Mammary epithelial cell (primary cell): ENCODE measurements at places on chromosomes 11 and 22. TPM values are rescaled to one million over a fixed set of nuclear protein-coding genes. Genes with fewer than 3 reads are reported as not detected.

DNA sequence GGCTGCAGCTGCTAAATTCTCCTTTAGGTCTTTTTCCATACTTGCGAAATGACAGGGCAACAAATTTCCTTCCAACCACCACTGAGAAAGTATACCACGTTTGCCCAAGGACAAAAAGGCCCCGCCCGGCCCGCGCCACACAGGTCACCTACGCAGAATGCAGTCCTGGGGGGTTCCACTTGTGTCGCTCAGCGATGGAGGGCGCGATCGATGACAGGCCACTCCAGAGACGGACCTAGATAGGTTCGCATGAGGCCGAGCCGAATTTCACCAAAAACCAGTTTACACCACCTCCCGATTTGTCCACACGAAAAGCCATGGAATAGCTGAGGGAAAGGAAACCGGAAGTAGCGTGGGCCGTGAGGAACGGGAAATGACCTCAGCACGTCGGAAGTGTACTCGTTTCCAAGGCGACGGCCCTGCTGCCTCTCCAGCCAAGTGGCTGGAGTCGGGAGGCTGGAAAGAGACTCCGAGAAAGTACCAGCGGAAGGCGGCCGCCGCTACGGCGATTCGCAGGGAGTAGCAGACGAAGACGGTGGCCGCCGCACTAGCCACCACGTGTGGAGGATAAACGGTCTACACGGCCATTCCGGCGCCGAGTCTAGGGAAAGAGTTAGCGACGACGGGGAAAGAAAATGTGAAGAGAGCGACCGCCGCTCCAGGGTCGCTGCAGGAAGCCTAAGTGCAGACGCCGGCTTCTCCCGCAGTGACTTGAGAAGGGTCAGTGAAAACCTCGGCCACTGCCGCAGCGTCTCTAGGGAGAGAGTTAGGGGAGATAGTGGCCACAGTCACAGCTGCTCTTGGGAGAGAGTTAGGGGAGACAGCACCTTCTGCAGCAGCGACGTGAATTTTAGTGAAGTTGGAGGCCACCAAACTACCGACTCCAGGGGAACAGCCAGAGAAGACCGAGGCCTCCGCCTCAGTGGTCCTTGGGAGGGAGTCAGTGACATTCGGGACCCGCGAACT lies at the start of gene ANKRD42:
Gene ANKRD42 (plus strand): TSS at position 398 of the 966 bp plus-strand sequence. CDS start 959 bp downstream, outside the sequence.
- peak; percentile 94 for DNase-seq

DNA sequence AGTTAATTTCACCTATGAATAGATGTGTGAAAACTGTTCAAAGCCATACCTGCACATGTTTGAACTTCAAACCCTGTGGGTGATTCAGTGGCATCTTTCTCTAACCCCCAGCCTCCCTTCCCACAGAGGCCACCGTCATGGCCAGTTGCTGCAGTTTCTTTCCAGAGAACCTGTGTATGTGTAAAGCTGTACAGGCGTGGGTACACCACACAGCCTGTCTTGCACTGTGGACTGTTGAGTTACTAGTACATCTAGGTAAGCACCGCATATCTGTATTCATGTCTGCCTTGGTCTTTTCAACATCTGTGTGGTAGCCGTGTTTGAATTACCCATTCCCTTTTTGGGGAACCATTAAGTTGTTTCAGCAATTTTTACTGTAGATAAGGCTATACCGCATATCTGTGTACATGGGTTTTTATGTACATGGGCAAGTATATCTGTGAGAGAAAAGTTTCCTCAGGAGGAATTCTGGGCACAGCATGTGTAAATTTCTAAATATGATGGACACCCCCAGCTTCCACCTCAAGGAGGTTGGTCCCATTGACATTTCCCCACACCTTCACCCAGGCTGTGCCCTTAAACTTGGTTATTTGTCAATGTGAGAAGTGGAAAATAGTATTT lies 13.9 kb downstream of the NEAT1 start:
- no peak for DNase-seq

DNA sequence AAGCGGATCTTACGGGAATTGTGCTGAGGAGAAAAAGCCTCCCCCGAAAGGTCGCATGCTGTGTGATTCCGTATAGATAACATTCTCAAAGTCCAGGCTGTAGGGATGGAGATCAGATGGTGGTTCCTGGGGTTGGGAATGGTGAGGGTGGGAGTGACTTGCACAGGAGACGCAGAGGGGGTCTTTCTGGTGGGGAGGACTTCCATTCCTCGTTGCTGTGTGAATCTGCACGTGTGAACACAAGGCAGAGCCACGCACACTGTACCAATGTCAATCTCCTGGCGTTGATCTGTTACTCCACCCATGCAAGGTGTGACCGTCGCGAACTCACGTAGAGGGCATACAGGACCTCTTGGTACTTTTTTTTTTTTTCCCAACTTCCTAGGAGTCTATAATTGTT lies 59.0 kb upstream of the KCNQ1OT1 start:
- no peak for DNase-seq

DNA sequence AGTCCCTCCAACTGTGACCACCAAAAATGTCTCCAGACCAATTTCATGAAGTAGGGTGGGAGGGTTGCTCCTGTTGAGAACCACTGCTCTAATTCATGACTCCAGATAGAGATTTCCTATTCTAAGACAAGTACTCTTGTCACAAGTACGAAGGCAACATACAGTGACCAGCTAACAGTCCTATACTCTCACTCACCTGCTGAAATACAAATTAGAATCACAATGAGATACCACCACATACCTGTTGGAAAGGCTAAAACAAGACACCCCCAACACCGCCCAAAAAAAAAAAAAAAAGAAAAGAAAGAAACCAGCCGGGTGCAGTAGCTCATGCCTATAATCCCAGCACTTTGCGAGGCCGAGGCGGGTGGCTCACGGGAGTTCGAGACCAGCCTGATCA lies 310.5 kb downstream of the SWAP70 start:
- DNase-seq, result no peak

GRCh38 chr11:95231881-95232605 lies 1.0 kb upstream of the SESN3 start:
- peak; percentile 57 for DNase-seq

DNA sequence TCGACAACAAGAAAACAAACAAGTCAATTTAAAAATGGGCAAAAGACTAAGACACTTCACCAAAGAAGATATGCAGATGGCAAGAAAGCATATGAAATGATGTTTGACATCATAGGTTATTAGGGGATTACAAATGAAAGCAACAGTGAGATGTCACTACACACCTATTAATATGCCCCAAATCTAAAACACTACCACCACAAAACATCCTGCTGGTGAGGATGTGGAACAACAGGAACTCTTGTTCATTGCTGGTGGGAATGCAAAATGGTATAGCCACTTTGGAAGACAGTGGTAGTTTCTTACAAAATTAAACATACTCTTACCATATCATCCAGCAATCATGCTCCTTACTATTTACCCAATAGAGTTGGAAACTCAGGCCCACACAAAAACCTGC lies 29.0 kb downstream of the PRRG4 start:
- no peak for DNase-seq

CDC42EP2 gene
- 20.7 and 24.8 TPM in 2 replicates for total RNA-seq

- no peak for DNase-seq
These were observed 12.8 kb upstream of the ST14 start for GRCh38 chr11:130146796-130147195.

GRCh38 chr11:62713343-62713742 lies 5.9 kb downstream of the GNG3 start:
- no peak for DNase-seq

GLYATL2 gene
- total RNA-seq, result 1.0 TPM

GRCh38 chr11:69002110-69002569 lies 10.9 kb downstream of the MRGPRF start:
- DNase-seq, result no peak

DNA sequence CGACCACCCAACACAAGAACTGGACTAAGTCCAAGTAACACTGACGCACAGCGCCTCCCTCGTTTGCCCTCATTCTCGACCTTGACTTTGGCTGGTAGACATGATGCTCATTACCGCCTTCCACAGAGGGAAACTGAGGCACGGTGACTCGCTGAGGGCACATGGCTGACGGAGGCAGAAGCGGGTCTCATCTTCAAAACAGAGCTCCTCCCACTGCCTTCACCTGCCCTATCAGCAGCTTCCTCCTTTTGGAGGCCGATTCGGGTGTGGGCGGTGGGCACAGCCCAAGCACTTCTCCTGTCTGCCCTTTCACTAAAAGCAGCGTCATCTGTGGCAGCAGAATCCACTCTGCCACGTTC lies 2.0 kb upstream of the KMT5B start:
- DNase-seq, result no peak

DNA sequence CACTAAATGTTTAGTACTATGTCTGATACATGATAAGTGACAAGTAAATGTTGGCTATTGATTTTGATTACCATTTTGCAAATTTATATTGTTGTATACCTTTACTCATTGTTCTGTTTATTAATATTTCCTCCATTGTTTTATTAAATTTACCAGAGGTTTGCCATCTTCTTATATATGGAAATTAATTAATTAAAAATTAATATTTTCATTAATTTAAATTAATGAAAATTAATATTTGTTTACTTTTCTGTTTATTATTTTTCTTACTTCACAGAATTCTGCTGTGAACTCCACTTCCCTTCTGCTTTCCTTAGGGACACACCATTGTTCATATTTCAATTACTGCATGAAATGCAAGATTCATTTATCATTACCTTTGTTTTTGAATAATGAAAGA lies 331.0 kb downstream of the LARGE1 start:
- no peak for DNase-seq

FAM227A gene
- total RNA-seq, result 5.7 TPM

KCNE3 gene
- 0.50 TPM for total RNA-seq

GRCh38 chr11:12573707-12574485 lies 100.3 kb upstream of the TEAD1 start:
- no peak for DNase-seq

TSGA10IP gene
- total RNA-seq, result not detected in 2 replicates

DNA sequence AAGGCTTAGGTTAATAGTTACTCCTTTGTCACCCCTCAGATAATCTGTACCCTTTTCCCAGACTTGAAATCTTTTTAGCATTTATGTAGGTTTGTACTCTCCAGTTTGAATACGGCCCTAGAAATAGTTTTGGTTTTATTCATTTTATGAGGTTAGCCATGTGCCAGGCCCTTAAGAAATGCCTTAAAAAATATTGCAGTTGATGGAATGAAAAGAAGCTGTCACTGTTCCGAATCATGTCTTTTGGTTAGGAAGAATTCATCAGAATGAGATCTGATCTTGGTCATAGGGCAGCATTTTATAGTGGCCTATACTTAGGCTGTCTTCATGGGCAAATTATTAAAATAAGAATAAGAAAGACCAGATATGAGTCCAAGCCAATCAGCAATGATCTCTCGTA lies 14.8 kb upstream of the PRSS23 start:
- DNase-seq, result no peak

- no peak for DNase-seq
These were observed 142.0 kb upstream of the FAT3 start for GRCh38 chr11:92082652-92083051.

MRGPRF gene
- total RNA-seq, result 0.33 TPM

FOLR2 gene
- total RNA-seq, result not detected in 2 replicates

DNA sequence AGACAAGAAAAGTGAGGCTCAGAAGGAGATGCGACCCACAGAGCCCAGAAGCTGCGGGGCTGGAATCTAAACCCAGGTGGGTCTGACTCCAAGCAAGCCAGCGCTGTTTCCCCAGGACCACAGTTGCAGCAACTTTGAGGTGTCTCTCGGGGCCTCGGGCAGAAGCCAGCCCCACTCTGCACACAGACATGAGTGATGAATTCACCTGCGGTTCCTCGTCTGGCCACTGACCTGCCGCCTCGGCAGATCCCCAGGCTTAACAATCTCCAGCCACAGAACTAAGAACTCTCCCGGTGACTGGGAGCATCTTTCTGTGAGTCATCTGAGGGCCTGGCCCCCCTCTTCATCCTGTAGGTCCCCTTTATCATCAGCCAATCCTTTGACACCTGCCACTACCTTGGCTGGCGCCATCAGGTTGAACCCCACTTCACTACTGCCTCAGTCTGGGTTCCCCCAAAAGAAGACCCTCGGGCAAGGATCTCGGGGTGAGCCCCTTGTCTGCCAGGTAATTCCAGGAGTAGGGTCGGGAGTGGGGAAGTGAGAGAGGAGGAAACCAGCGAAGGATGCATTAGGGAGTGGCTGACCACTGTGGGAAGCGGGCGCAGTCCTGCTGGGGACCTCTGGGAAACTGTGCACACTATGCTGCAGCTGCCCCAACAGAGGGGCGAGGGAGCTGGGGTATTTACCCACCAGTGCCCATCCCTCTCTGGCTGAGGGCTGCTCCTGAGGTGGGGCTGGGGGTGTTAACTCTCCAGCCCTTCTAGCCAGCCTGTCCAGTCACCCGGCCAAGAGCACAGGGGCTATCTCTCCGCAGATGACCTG lies 33.0 kb upstream of the MN1 start:
- DNase-seq, result no peak

- DNase-seq, result no peak
These were observed 519 bp downstream of the ARRB1 start for GRCh38 chr11:75350743-75351540.

SMDT1 gene
- total RNA-seq, result 2.7 TPM

DNA sequence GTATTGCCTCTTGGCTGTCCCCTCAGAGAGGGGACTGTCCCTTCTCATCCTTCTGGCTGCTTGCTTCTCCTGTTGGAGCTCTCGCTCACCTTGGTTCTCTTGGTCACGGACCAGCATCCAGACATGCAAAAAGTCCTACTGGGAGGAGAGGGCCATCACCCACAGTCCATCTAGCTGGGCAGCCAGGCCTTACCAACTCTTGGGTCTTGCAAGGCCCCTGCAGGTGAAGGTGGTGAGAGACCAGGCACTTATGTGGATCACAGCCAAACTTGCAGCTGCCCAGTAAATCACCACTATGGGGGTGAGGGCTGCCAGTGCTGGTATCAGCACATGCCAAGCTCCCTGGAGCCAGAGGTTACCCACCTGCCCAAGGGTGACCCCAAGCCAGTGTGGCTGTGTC lies 36.3 kb downstream of the KCNQ1OT1 start:
- DNase-seq, result no peak

DNA sequence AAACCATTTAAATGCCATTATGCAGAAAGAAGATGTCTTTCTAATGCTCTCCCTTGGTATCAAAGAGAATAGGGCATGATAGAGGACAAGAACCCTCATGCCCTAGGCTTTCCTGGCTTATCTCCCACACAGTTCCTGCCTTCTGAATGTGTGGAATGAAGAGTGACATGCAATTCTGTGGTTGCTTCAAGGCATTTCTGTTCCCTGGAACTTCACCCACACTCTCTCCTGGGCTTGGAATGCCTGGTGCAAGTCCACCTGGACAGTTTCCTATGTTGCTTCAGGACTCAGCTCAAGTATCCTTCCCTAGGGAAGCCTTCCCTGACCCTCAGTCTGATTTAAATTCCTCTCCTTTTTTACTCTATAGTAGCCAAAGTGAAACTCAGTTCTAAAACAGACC lies 53.8 kb upstream of the DRD2 start:
- DNase-seq, result peak; percentile 75

LDHAL6A gene
- total RNA-seq, result not detected in 2 replicates

GRCh38 chr11:130308059-130308458 lies 6.7 kb downstream of the ZBTB44 start:
- no peak for DNase-seq

DNA sequence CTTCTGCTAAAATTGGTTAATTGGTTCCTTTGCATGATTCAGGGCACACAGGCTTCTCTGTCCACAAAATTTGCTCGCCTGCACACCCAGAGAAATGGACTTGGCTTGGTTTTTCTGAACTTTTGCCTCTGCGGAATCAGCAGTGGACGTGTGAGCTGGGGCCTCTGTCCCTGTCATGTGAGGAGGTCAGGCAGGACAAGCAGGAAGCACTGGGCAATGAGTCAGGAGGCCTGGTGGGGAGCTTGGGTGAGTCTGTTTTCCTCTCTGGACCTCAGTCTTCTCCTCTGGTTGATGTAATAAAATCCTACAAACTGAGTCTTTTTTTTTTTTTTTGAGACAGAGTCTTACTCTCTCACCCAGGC lies 10.4 kb upstream of the CELSR1 start:
- DNase-seq, result peak; percentile 71
